ENCODE measurements at places on chromosomes 11 and 22.

- no peak for DNase-seq
Observed at GRCh38 chr22:46104170-46104880, 46.0 kb upstream of the PPARA start.

DNA sequence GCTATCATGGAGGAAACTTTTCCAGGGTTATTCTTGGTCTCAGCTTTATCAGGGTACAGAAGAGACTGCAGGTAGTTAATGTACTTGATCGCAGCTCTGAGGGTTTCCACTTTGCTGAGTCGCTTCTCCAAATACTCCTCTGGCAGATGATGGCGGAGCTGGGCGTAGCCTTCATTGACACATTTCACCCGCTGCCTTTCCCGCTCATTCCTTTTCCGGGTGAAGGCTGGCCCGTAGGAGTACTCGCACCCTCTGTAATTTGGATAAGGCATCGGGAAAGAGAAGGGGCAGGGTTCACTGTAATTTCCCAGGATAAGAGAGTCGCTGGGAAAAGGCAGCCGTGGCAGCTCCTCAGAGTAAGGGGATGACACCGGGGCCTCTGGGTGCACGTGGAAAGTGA, 4.9 kb upstream of the C11orf16 start:
- DNase-seq = no peak

DNA sequence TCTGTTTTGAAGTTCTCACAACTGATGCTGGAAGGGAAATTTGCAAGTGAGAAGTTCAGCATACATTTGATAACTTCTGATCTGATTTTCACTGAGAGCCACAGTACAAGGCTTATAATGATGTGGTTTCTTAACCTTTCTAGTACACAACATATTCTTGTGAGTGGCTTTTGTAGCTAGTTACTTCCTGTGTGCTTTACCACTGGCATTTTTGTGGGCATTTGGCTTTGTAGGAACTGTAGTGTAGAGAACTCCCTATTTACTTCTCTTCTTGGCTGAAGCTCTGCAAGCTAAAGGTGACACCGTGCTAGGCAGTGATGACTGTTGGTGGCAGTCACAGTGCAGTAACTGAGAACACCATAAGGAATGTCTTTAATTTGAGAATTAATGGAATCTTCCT, 14.9 kb downstream of the USP47 start:
- no peak for DNase-seq

GRCh38 chr11:128956401-128957201, 13.9 kb upstream of the TP53AIP1 start:
- peak; percentile 59 for DNase-seq

- DNase-seq = no peak
Observed at GRCh38 chr11:27722953-27723344, 22.7 kb upstream of the BDNF start.

GRCh38 chr22:24060375-24060788, 49.3 kb downstream of the CABIN1 start:
- no peak for DNase-seq

- no peak for DNase-seq
Observed at GRCh38 chr11:125441648-125442410, 54.2 kb downstream of the FEZ1 start.

GRCh38 chr22:49764127-49764581, 63.5 kb downstream of the BRD1 start:
- DNase-seq = no peak

DNA sequence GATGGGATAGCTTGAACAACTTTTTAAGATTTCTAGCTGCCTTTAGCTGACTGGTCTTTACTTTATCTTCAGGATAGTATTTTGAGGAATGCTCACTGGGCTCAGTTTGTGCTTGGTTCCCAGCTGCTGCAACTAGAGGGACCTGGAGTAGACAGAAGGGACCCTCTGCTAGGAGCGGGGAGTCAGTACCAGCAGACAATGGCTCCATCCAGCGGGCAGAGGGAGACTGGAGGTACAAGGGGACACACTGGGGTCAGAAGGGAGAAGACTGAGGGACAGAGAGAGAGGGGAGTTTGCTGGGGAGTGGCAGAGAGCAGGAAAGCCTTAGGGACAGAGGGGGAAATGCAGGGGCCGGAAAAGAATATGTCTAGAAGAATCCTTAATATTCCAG, 22.0 kb upstream of the ACER3 start:
- no peak for DNase-seq
